ENCODE measurements at places on chromosomes 4 and X. TPM values are rescaled to one million over a fixed set of nuclear protein-coding genes. Genes with fewer than 3 reads are reported as not detected.

ASB5 gene
- not detected for total RNA-seq

NDST4 gene
- not detected for total RNA-seq

RASL11B gene
- 0.76 TPM for total RNA-seq

KLHL4 gene
- 20.7 TPM for total RNA-seq

PARM1 gene
- total RNA-seq: 0.33 TPM

REELD1 gene
- total RNA-seq: not detected

FGFBP1 gene
- total RNA-seq: 0.16 TPM

CLIC2 gene
- total RNA-seq: not detected

GSX2 gene
- total RNA-seq: not detected

ZNF630 gene
- 0.33 TPM for total RNA-seq

ENAM gene
- not detected for total RNA-seq

SLITRK2 gene
- not detected for total RNA-seq

PRMT9 gene
- 6.6 TPM for total RNA-seq

RHOH gene
- total RNA-seq: not detected

SOD3 gene
- total RNA-seq: 0.65 TPM

SLC6A14 gene
- not detected for total RNA-seq

HMGB2 gene
- 12.4 TPM for total RNA-seq

PLP1 gene
- not detected for total RNA-seq

BTK gene
- under 0.01 TPM for total RNA-seq

SRPK3 gene
- total RNA-seq: not detected

ALAS2 gene
- total RNA-seq: not detected

LANCL3 gene
- total RNA-seq: 0.16 TPM

GABRG1 gene
- total RNA-seq: not detected

Data from mesangial cell (primary cell).